ENCODE measurements at places on chromosomes 2 and 18.

GRCh38 chr2:198905881-198906612, 551.7 kb downstream of the SATB2 start:
- DNase-seq = peak; percentile 31

DNA sequence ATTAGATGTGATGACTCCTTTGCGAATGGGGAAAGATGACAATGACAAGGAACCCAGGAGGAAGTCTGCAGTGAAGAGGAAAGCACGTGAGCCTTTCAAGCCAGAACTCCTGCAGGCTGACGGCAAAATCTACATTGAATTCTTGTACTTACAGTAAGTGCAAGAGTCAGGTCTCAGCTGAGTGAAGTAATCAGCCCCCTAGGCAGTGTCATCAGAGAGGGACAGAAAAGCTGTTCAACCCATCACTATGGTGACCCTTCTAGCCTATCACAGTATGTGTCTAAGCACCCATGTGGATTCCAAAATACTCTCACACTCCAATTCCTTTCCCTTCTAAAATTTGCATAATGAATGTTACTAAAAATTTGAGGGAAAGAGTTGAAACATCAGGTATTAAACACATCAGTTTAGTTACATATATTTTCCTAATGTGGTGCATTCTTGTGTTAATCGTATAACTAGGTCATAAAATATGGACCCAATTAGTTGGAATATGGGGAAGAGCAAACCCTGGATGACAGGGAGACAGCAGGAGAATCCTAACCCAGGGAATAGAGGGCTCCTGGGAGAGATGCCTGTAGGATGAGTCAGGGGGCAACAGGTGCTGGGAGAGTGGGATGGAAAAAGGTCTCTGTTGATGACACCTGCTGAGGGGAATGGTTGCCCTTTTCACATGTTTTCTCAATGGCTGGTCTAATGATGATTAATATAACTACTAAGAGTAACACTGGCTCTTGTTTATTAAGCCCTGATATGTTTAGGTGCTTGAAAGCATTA, 39.5 kb downstream of the VWC2L start:
- DNase-seq = no peak

DNA sequence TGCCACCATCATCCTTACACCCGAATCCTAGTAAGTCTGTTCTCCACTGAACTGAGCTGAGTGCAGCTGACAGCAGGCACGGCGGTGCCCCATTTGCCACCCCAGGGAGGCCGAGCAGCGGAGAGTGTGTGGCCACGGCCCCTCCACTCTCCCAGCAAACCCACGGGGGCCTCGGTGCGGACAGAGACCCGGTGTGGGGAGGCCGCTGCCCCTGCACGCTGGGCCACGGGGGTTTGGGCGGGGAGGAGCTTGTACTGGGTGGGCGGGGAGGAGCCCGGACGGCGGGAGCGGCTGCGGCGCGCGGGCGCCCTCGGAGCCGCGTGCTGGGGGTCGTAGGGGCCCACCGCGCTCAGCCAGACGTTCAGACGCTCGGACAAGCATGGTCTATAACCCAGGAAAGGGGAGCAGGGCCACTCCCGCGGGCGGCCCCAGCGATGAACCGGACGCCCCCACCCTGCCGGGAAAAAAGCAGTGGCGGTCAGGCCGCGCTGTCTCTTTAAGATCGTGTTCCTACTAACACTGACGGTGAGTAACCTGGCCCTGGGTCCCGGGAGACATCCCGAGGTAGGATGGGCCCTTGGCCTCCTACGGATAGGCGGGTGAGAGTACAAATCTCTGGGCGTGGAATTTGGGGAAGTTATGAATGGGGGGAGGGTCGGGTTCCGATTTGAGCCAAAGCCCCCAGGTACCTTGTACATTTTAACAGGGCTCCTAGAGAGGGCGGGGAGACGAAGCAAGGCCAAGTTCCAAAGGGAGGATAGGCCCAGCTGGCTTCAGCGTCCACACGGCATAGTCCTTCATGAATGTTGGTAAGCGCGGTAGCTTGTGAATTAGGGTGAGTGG, at the start of gene ITPRIPL1:
ITPRIPL1 (plus strand) TSS at position 277 of the 843 bp plus-strand sequence; CDS start at position 800, 523 bp downstream.
- peak; percentile 52 for DNase-seq

DNA sequence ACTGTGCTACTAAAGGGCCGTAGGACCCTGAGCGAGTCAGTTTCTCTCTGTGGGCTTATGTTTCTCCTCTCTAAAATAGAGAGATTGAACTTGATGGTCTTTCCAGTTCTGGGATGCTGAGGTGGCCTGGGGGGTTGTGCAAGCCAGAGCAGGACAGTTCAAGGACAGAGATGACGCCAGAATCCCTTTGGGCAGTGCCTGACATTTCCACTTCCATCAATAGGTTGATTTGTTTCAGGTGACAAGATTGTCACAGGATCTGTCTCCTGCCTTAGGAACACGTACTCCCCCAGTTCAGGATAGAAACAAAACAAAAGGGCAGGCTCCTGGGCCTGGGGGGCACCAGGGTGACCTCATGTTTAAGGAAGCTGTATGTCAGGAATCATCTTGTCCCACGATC, 82.0 kb downstream of the XDH start:
- DNase-seq = no peak

- no peak for DNase-seq
Measured at GRCh38 chr2:16554060-16554583, 111.5 kb downstream of the CYRIA start.

DNA sequence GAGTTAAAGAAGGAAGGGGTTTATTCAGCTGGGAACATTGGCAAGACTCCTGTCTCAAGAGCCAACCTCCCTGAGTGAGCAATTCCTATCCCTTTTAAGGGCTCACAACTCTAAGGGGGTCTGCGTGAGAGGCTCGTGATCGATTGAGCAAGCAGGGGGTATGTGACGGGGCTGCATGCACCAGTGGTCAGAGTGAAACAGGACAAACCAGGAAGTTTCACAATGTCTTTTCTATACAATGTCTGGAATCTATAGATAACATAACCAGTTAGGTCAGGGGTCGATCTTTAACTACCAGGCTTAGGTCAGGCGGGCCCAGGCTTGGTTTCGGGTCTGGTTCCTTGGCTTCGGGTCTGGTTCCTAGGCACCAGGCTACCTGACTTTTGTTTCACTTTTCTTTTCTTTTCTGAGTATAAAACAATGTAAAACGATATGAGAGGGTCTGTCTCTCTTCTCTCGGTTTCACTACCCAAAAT, 30.1 kb upstream of the LIPG start:
- DNase-seq = peak; percentile 84

DNA sequence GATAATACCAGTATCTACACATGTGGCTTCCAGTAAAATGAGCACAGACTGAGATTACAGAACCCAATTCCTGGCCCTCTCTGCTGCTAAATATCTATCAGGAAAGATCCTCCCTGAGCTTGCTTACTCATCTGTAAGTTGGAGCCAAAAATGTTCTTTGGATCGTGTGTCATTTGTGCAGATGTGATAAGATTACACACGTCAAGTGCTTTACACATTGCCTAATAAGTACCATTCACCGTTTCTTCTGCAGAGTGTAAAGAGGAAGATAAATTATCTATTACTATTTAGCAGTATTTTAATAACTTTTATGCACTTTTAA, 23.2 kb upstream of the SLC20A1 start:
- DNase-seq = peak; percentile 47

GRCh38 chr2:71460595-71461303, 7.4 kb downstream of the DYSF start:
- DNase-seq = peak; percentile 28

All from NB4 (cell line).